ENCODE measurements at places on chromosomes 1 and 21. TPM values are rescaled to one million over a fixed set of nuclear protein-coding genes. Genes with fewer than 3 reads are reported as not detected.
A peak's percentile ranks its signal among the peaks of the same experiment; 100 is the strongest.

DNA sequence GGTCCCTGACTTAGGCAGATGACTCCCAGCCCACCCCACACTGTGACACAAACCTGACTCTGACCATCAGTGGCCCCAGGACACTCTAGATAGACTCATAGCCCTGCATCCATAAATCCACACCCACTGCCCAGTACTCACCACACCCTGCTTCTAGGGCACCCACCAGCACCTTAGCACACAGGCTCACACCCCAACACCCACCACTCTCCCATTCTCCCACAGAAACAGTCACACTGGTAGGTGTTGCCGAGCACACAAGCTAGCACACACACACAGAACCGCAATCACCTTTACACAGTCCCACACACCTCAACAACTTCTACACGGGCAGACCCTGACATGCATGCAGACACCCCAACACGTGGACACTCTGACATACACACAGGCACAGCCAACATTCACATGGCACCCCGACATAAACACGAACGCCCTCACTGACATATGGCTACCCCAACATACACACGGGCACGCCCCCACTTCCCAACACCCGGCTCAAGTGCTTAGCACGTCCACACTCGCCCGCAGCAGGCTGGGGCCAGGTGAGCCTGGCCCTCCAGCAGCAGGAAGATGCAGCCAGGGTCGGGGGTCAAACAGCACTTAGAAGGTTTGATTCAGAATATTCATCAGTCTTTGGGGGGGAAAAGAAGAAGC lies 105.5 kb upstream of the TARDBP start:
- H3K27me3 ChIP-seq, result no peaks in the 10 kb centered on the region
- no peaks in the 10 kb centered on the region for H3K36me3 ChIP-seq
- H3K4me1 ChIP-seq, result no peaks in the 10 kb centered on the region
- H3K27ac ChIP-seq, result no peak overlapping the region
- no peak overlapping the region for H3K4me3 ChIP-seq

DNA sequence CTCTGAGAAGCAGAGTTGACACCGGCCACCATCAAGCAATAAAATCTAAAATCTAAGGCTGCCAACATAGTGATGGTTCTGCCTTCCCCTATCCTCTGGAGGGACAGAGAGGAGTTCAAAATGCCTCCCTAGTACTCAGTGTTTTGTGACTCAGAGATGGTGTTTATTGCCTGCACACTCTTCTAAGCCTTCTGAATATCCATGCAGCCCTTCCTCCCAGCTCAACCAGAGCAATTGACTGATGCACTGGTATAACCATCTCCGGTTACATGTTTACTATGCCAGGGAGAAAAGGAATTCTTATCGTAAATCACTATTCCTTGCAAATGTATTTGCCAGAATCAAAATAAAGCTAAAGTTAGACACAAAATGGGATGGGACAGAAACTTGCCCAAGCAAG lies 132.9 kb upstream of the RAB4A start:
- H3K27ac ChIP-seq, result no peak overlapping the region
- no peaks in the 10 kb centered on the region for H3K4me1 ChIP-seq
- H3K27me3 ChIP-seq, result no peaks in the 10 kb centered on the region
- H3K36me3 ChIP-seq, result no peaks in the 10 kb centered on the region
- no peak for DNase-seq

DNA sequence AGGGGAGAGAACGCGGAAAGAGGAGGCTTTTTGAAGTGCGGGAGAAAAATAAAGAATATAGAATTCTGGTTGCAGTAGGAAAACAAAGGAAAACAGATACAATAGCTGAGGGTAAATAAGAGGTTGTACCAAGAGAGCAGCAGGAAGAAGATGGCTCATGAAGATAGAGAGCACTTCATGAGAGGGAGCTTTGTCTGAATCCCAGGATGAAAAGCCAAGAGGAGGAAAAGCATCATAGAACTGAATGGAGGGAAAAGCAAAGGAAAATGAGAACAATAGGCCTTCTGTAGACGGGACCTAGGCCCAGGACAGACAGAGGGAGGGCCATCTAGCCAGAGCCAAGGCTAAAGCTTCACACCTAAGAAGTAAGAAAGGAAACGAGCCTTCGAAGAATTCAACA lies 49.5 kb downstream of the ATP6V1G3 start:
- no peak for DNase-seq
- H3K36me3 ChIP-seq, result no peaks in the 10 kb centered on the region
- no peaks in the 10 kb centered on the region for H3K27me3 ChIP-seq
- no peak overlapping the region for H3K4me3 ChIP-seq
- H3K27ac ChIP-seq, result no peak overlapping the region

DNA sequence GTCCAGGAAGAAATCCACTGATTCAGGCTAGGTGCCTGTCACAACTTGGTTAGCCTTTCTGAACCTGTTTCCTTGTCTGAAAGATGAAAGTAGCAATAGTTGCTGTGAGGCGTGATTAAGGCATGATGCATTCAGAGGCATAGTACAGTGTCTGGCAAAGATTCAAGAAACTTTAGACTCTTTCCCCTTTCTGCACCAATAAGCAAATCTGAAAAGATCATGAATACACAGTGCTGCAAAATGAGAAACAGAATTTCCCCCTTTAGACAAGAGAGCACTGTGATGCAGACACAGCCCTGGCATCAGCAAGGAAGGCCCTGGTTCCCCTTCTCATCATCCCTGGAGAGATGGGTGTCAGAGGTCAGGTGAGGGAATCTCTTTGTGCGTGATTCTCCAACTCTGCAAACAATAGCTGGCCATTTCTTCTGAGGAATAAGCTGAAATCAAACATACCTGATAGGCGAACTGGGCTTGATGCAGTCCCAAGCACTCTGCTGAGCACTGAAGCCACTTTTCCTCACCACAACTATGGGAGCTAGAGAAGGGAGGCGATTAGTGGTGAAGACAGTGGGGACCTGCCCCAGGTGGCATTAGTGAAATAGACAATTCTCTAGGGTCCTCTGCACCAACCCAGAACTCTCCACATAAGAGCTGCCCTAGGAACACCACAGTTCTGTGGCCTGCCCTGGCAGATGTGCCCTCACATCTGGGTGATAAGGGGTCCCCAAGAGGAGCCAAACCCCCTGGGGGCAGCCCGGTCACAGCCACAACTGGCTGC lies 41.7 kb downstream of the ITPKB start:
- H3K27me3 ChIP-seq, result no peaks in the 10 kb centered on the region
- H3K27ac ChIP-seq, result no peak overlapping the region
- DNase-seq, result no peak
- H3K4me1 ChIP-seq, result peaks cover 9% of the 10 kb centered on the region
- no peak overlapping the region for H3K4me3 ChIP-seq
- no peaks in the 10 kb centered on the region for H3K36me3 ChIP-seq

- H3K4me1 ChIP-seq, result no peaks in the 10 kb centered on the region
- no peaks in the 10 kb centered on the region for H3K36me3 ChIP-seq
- no peak overlapping the region for H3K27ac ChIP-seq
- no peak for DNase-seq
- H3K4me3 ChIP-seq, result no peak overlapping the region
Measured at GRCh38 chr1:224081604-224082003, 32.3 kb upstream of the FBXO28 start.

DNA sequence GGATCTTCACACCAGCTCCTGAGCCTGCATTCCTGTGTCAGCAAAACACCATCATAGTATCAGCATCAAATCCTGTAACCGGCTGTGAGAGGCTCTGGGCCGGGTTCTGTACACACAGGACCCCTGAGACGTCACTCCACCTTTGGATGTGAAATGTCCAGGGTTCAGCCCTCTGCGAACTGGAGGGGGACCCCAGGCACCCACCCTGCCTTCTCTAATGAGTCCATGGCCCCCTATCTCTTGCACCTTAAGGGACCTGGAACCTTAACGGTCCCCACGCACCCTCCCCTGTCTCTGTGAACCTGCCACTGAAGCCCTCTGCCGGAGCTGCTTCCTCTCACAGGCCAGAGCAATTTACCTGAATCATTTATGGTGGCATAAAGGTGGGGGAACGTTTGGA lies 257.8 kb downstream of the NPHP4 start:
- H3K4me3 ChIP-seq, result no peak overlapping the region
- no peak for DNase-seq
- H3K4me1 ChIP-seq, result no peaks in the 10 kb centered on the region
- no peaks in the 10 kb centered on the region for H3K36me3 ChIP-seq
- H3K27ac ChIP-seq, result no peak overlapping the region
- H3K27me3 ChIP-seq, result no peaks in the 10 kb centered on the region

PLA2G2A gene
- total RNA-seq, result 58.3 TPM

SLC2A5 gene
- total RNA-seq, result 2.0 TPM

DNA sequence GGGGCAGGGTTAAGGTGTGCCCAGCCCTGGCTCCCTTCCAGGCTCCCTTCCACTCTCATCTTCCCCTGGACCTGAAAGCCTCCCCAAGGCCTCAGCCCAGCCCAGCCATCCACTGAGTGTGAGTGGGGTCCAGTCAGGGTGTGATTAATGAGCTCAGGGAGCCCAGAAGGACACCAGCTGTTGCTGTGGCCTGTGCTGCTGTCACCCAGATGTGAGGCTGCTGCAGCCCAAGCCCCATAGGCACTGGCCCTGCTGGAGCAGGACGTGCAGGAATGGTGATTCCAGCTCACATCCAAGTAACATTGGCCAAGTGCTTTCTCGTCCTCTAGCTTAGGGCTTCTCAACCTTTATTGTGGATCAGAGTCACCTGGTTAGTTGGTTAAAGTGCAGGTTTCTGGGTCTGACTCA lies 77.6 kb downstream of the EPHB2 start:
- DNase-seq, result no peak
- peaks cover 4% of the 10 kb centered on the region for H3K4me1 ChIP-seq

DNA sequence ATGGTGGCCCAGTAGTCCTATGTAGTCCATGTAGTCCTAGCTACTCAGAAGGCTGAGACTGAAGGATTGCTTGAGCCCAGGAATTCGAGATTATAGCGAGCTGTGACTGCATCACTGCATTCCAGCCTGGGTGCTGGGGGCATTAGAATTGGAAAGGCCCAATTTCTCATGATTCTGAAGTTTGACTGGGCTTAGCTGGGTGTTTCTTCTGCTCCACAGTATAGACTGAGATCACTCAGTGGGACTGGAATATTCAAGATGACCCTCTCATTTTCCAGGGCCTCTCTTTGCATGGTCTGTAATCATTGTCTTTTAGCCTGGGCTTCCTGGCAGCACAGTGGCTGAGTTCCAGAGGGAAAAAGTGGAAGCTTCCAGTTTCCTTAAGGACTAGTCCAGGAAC lies 26.2 kb downstream of the MROH7 start:
- H3K27ac ChIP-seq, result no peak overlapping the region
- peaks cover 8% of the 10 kb centered on the region for H3K36me3 ChIP-seq
- no peaks in the 10 kb centered on the region for H3K4me1 ChIP-seq
- no peak overlapping the region for H3K4me3 ChIP-seq
- no peaks in the 10 kb centered on the region for H3K27me3 ChIP-seq

OR6N1 gene
- total RNA-seq, result not detected

- H3K27ac ChIP-seq, result no peak overlapping the region
- no peak overlapping the region for H3K4me3 ChIP-seq
- DNase-seq, result no peak
- H3K27me3 ChIP-seq, result no peaks in the 10 kb centered on the region
- H3K36me3 ChIP-seq, result no peaks in the 10 kb centered on the region
- H3K4me1 ChIP-seq, result no peaks in the 10 kb centered on the region
Measured at GRCh38 chr1:233940908-233941307, 36.4 kb downstream of the SLC35F3 start.

- DNase-seq, result no peak
- H3K27ac ChIP-seq, result no peak overlapping the region
- no peaks in the 10 kb centered on the region for H3K36me3 ChIP-seq
- peaks cover 3% of the 10 kb centered on the region for H3K4me1 ChIP-seq
Measured at GRCh38 chr1:44263568-44264450, 50.5 kb downstream of the DMAP1 start.

GRCh38 chr21:14691914-14692313 lies 145.8 kb upstream of the SAMSN1 start:
- DNase-seq, result no peak
- no peaks in the 10 kb centered on the region for H3K27me3 ChIP-seq
- no peak overlapping the region for H3K4me3 ChIP-seq
- no peaks in the 10 kb centered on the region for H3K36me3 ChIP-seq
- no peaks in the 10 kb centered on the region for H3K4me1 ChIP-seq
- H3K27ac ChIP-seq, result no peak overlapping the region

C1QA gene
- 132 TPM for total RNA-seq

DNA sequence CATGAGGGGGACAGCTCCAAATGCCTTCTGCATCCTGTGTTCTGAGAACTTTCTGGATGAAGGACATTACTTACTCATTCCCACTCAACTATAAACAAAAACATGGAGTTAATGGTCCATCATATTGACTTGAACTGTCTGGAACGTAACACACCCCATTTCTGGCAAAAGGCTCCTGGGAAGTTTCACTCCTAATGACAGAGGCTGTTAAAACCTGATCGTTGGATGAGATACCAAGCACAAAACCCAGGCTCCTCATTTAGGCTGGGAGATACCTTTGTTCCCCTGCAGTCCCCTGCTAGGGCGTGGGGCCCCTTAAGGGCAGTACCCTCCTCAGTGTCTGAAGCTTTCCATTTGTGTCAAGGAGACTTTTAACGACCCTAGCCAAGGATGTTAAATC lies 78.9 kb downstream of the RHOU start:
- no peak overlapping the region for H3K4me3 ChIP-seq
- H3K36me3 ChIP-seq, result no peaks in the 10 kb centered on the region
- DNase-seq, result peak; percentile 55

DNA sequence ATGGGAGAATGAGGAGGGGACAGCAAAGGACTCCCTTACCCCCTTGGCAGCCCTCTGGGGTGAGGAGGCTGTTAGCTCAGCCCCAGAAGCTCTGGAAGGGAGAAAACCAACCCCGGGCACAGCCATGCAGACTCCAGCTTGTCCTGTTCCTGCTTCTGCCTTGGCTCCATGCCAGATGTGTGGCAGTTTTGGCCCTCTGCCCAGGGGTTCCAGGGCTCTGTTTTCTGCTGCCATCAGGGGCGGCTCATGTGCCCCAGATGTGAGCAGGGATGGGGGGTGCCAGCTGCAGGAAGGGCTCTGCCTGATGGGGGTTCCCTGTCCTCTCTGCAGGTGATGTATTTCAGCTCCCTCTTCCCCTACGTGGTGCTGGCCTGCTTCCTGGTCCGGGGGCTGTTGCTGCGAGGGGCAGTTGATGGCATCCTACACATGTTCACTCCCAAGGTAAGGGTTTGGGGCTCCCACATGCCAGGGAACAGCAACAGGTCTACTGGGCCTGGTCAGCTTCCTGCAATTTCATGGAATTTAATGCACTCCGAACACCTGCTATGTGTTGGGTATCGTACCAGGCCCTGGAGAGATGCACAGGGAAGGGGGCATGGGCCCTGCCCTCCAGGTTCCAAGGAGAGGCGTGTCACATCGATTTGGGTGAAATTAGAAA lies 26.1 kb downstream of the SLC6A17 start:
- no peak overlapping the region for H3K27ac ChIP-seq
- peaks cover 5% of the 10 kb centered on the region for H3K4me1 ChIP-seq
- no peaks in the 10 kb centered on the region for H3K36me3 ChIP-seq

All from esophagus muscularis mucosa (tissue), 4 donors.